ENCODE measurements at places on chromosomes 5 and 9. TPM values are rescaled to one million over a fixed set of nuclear protein-coding genes. Genes with fewer than 3 reads are reported as not detected.

FGF18 gene
- 0.08 TPM for total RNA-seq

GCNT4 gene
- not detected for total RNA-seq

SRD5A1 gene
- 11.3 TPM for total RNA-seq

MARCOL gene
- total RNA-seq = not detected

NKD2 gene
- 0.72 TPM for total RNA-seq

CCL27 gene
- 0.23 TPM for total RNA-seq

SLCO6A1 gene
- not detected for total RNA-seq

LHX3 gene
- not detected for total RNA-seq
